HCT116 (cell line): ENCODE measurements at places on chromosomes 3 and 15.

- DNase-seq = no peak
These were observed 198.4 kb downstream of the EBLN2 start for GRCh38 chr3:73259856-73260255.

DNA sequence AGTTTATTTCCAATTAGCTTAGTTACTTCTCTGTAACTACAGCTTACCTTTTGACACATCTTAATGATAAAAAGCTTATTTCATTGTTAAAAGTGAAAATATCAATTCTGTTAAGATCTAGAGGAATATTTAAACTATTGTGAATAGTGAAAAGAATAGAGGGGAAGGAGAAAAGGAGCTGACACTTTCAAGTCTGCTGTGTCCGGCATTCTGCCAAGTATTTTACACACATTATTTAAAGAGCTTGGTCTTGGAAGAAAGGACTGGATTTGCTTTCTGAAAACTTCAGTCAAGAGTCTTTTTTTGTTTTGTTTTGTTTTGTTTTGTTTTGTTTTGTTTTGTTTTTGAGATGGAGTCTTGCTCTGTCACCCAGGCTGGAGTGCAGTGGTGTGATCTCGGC lies 34.8 kb downstream of the CCDC80 start:
- DNase-seq = no peak

DNA sequence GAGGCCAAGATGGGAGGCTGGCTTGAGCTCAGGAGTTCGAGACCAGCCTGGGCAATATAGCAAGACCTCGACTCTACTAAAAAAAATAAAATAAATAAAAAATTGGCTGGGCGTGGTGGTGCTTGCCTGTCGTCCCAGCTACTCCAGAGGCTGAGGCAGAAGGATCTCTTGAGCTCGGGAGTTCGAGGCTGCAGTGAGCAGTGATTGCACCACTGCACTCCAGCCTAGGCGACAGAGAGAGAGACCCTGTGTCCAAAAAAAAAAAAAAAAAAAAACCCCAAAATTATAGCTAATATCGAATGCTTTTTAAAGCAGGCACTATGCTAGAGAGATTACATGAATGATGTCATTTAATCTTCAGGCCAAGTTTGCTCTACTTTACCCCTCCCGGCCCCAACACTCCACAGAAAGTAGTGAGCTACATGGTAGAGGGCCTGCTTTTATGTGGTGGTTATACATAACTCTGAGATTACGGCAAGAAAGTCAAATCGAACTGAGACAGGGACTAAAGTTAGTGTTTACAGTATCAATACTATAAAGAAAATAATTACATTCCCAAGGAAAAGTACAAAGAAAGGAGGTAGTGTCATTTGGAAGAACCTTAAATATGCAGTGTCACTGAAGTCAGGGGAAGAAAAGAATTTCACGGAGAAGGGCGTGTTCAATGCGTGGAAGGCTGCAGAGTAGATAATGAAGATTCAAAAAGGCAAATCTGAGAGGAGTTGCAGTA lies 1.1 kb downstream of the ADPGK start:
- DNase-seq = no peak

GRCh38 chr3:43997788-43998369 lies 243.8 kb upstream of the TOPAZ1 start:
- no peak for DNase-seq

- DNase-seq = no peak
These were observed 7.6 kb downstream of the MYZAP start for GRCh38 chr15:57599296-57599810.

- no peak for DNase-seq
These were observed 5.7 kb downstream of the EXOSC7 start for GRCh38 chr3:44981751-44982150.

GRCh38 chr15:94352636-94353487 lies 121.5 kb downstream of the MCTP2 start:
- no peak for DNase-seq

DNA sequence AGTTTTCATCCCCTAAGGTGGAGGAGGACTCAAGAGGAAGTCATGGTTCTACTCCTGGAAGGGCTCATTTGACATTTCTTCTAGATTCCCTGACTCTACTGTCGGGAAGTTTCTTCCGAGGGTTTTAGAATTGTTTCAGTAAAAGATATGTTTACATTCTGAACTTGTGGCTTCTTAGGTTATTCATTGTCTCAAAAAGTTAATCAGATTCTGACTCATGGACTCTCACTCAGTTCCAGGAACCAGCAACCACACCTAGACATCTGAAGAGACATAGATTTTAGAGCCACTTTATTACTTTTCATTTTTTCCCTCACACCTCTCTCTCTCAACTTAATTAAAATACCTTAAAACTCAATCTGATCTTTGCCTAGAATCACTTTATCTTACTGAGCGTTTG lies 862.6 kb downstream of the AGBL1 start:
- no peak for DNase-seq

- DNase-seq = no peak
These were observed 14.6 kb upstream of the FGD5 start for GRCh38 chr3:14803981-14804834.

DNA sequence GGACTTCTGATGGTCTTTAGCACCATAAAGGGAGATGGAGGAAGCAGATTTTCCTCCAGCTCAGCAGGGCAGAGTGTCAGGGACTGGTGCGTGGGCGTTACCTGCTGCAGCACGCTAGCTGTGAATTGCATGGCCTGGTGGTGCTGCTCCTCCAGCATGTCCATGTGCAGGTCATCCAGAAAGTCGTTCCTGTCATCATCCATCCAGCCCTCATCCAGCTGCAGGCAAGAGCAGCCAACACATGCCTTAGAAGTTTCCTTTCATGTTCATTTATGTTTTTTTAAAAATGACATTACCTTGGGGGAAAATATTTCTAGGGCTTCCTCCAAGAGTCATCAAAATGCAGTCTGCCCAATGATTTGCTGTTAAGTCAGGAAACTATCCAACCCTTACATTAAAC lies 239.2 kb downstream of the PDZRN3 start:
- DNase-seq = no peak

- no peak for DNase-seq
These were observed 35.2 kb upstream of the CDAN1 start for GRCh38 chr15:42772144-42772543.
